Astrocyte of the hippocampus (primary cell): ENCODE measurements at places on chromosomes 16 and 17.

- no peak for DNase-seq
These were observed 92.4 kb downstream of the RPGRIP1L start for GRCh38 chr16:53611179-53611696.

GRCh38 chr16:84594725-84595038, 23.2 kb downstream of the COTL1 start:
- no peak for DNase-seq

DNA sequence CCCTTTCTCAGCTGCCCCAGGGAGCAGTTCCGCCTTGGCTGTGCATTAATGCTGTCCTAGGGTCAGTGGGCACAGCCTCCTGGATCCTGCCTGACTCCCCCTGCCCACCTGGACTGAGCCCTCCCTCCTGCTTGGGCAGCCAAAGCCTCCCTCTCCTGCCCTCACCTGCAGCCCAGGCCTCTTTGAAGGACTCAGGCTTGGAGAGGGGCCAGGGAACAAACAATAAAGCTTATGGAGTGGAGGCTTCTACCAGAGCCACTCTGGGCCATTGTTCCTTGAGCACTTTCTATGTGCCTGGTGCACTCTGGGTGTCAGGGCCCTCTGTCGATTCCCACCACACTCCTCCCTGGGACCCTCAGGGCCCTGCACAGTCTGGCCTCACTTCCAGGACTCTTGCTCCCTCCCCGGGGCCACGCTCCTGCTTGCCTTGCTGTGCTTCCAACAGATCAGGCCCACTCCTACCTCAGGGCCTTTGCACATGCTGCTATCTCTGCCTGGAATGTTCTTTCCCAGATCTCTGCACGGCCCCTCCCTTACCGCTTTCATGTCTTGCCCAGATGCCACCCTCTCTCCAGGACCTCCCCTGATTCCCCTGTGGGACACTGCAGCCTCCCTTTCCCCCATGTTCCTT, 5.0 kb downstream of the KCNJ12 start:
- no peak for DNase-seq

GRCh38 chr16:89656435-89657121, 930 bp downstream of the CHMP1A start:
- DNase-seq = no peak

- DNase-seq = no peak
These were observed 245.7 kb downstream of the PRKCA start for GRCh38 chr17:66548158-66548557.
